T47D (cell line): ENCODE measurements at places on chromosomes 2 and 18.

- DNase-seq: no peak
These were observed 123.4 kb downstream of the ANKRD30BL start for GRCh38 chr2:132038179-132038882.

- no peak for DNase-seq
These were observed 31.8 kb downstream of the AGFG1 start for GRCh38 chr2:227503433-227504406.

DNA sequence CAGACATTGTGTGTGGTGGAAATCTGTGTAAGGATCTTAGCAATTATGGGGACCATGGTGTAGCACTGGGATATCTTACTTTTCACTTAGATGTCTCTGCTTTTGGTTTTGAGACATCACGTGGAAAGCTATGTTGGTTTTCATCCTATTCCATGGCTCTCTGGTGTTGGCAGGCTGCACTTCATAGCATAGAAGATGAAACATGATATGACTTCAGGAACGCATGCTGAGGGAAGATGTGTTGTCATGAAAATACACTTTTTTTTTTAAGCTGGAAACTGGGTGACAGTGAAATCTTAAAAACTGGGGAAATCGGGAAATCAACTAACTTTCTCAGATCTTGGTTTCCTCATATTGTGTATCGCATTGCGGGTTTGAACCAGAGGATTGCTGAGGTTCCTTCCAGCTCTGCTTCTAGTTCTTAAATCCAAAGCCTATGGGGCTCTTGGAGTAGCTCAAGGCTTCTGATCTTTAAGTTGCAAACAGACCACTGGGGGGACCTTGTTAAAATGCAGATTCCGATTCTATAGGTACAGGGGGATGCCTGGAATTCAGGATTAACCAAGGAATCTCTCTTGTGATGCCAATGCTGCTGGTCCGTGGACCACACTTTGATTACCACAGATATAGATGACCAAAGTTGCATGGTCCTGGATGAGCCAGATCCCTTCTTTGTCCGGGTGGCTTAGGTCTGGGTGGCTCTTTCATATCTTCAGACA is 160.7 kb downstream of the SH3RF3 start:
- no peak for DNase-seq

DNA sequence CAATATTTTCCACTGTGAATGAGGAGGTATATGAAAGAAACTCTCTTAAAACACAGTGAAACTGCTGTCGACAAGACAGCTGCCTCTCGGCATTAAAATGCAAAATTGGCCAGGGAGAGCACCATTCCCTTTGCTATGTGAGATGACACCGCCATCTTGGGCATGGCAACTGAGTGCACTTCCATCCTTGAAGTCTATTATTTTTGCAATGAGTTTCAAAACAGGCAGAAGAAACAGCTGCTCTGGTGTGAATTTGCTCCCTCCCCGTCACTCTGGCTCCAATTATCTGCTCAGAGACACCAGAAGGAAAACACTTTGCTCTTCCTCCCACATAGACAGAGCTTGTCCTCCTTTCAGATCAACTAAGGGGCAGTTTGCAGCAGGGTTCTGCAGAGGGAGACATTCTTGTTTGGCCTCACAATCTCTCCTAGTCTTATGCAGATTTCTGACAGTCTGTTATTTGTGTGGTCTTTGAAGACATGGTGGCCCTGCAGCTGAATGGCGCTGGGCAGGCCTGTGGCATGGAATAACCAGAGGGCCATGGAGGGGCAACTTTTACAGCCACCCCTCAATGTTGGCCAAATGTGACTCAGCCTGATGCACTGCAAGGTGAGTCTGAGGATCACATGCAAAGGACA is 48.6 kb upstream of the SEC11C start:
- DNase-seq: no peak
